SJCRH30 (cell line): ENCODE measurements at places on chromosomes 5 and 9. TPM values are rescaled to one million over a fixed set of nuclear protein-coding genes. Genes with fewer than 3 reads are reported as not detected.

ENG gene
- total RNA-seq, result 16.4 and 16.6 TPM in 2 replicates

- peaks cover 14% of the 10 kb centered on the region for H3K4me1 ChIP-seq
- no peaks in the 10 kb centered on the region for H3K36me3 ChIP-seq
- H3K4me3 ChIP-seq, result no peak overlapping the region
Measured at GRCh38 chr5:167507463-167508233, 783.8 kb upstream of the WWC1 start.

- no peak for DNase-seq
- H3K27ac ChIP-seq, result no peak overlapping the region
- no peaks in the 10 kb centered on the region for H3K27me3 ChIP-seq
Measured at GRCh38 chr5:96293966-96294883, 138.8 kb downstream of the PCSK1 start.

DNA sequence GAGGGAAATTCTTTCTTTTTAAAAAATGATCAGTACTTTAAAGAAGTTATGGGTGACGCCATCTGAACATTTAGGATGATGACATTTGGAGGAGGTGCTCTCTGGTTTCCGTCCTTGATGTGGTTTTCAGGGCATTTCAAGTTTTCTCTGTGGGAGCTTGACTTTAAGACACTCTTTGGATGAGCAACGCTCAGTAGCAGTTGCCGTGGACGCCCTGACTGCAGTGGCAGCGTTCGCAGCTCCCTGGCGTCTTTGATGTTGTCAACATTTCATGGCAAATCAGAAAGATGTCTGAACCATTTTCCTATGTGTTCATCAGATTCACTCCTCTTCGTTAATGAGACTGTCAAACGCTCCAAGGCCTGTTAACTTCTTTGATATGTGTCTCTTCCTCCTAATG, 86.1 kb downstream of the ZNF354C start:
- H3K36me3 ChIP-seq, result no peaks in the 10 kb centered on the region
- no peak overlapping the region for H3K27ac ChIP-seq
- H3K27me3 ChIP-seq, result 0 out of 2 replicates have a peak, but pooled peaks cover 3% of the 10 kb centered on the region

TYRP1 gene
- total RNA-seq, result 0.04 and 0.05 TPM in 2 replicates

- no peaks in the 10 kb centered on the region for H3K27me3 ChIP-seq
- H3K4me3 ChIP-seq, result no peak overlapping the region
- no peaks in the 10 kb centered on the region for H3K36me3 ChIP-seq
- no peak for DNase-seq
- H3K27ac ChIP-seq, result no peak overlapping the region
Measured at GRCh38 chr9:137396227-137396626, 26.7 kb downstream of the EXD3 start.

GHR gene
- total RNA-seq, result 31.2 and 34.0 TPM in 2 replicates

GRCh38 chr5:169870211-169870610, 110.1 kb downstream of the INSYN2B start:
- H3K36me3 ChIP-seq, result no peaks in the 10 kb centered on the region
- no peak for DNase-seq
- H3K27me3 ChIP-seq, result no peaks in the 10 kb centered on the region
- H3K27ac ChIP-seq, result no peak overlapping the region
- H3K4me3 ChIP-seq, result no peak overlapping the region

NEUROG1 gene
- total RNA-seq, result not detected in 2 replicates

PCDHGB7 gene
- total RNA-seq, result 0.91 and 1.8 TPM in 2 replicates

ANKRD33B gene
- 3.5 and 4.0 TPM in 2 replicates for total RNA-seq
